Activated CD4-positive, CD25-positive, alpha-beta regulatory T cell (primary cell): ENCODE measurements at places on chromosomes 13 and 19.

GRCh38 chr19:30516111-30516510 lies 143.9 kb downstream of the ZNF536 start:
- no peak for DNase-seq

DNA sequence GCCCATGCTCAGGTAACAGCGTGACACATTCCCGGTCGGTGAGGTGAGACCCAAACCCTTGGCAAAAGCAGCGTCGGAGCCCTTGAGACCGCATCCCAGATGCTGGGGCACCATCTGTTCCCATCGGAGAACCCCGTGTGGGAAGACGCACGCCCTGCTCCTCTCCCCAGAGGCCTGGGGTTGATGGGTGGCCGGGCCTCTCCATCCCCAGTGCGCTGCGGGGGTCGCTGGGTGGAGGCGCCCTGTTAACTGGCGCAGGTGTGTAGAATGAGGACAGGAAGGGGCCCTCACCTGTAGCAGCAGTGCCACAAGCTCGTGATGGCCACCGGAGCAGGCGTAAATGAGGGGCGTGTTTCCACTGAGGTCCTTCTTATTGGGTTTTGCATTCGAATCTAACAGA lies 24.6 kb downstream of the PDCD5 start:
- DNase-seq = no peak

DNA sequence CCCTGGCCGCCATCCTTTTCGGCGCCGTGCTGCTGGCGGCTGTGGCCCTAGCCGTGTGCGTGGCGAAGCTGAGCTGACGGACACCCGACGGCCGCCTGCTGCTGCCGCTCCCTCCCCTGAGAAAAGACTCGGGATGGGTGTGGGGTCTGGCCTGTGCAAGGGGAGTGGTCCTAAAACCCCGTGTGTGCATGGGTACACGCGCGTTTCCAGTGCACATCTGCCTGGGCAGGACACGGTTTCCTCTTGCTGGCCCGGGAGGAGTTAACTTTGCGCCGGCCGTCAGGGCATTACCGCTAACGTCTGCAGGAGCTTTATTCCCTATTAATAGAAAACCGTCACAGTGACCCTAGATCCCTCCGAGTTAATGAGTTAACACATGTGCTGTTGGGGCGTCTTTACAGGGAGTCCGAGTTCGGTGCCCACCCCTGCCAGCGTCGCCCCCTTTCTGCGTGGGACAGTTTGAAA lies 1.3 kb downstream of the RGS9BP start:
- DNase-seq = no peak

- DNase-seq = no peak
These were observed 10.6 kb downstream of the FUT6 start for GRCh38 chr19:5828661-5829566.

DNA sequence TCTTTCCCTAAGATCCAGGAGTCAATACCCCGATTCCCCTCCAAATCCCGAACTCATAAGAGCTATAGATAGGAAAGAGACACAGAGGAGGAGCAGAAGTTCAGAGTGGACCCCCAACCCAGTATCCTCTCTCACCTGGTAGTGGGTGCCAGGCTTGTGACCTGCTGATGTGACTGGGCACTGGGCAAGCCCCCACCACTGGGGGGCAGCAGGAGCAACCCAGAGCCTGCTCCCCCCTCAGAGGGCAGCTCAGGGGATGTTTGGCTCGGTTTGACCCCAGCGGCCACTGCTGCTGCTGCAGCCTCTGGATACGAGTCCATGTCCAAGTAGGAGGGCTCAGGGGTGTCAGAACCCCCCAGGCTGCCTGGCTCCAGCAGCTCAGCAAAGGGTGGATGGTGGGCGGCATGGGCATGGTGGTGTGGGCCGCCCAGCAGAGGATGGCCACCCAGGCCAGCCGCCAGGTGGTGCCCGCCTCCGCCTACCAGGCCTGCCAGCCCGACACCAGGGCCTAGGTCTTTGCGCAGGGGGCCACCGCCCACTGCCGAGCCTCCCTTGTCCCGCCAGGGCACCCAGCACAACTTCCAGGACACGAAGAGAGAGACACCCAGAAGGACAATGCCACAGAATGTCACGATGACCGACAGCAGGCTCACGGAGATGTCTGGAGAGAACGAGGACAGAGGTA lies 7.4 kb downstream of the SYT3 start:
- DNase-seq = no peak

- peak; percentile 24 for DNase-seq
These were observed at the start of gene ABCC4 for GRCh38 chr13:95301183-95301967. ABCC4 (minus strand) TSS chr13:95301451; CDS start chr13:95301314, 137 bp downstream.

DNA sequence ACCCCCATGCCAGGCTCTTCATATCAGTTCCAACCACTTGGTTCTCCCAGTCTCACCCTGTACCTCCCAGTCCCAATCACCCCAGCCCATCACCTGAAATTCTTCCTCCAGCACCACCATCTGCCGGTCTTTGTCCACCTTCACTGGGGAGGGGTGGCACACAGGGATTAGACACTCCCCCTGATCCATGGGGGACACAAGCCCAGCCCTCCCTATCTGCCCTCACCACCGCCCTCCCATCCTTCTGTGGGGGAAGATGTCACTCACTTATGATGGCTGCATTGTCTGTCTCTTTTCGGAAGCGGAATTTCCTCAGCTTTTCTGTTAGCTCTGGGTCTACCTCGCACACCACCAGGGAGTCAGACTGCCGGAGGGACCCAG lies 685 bp downstream of the GMFG start:
- DNase-seq = no peak

- no peak for DNase-seq
These were observed 208.6 kb downstream of the URI1 start for GRCh38 chr19:30150626-30151025.
